ENCODE measurements at places on chromosomes 1 and 21.

DNA sequence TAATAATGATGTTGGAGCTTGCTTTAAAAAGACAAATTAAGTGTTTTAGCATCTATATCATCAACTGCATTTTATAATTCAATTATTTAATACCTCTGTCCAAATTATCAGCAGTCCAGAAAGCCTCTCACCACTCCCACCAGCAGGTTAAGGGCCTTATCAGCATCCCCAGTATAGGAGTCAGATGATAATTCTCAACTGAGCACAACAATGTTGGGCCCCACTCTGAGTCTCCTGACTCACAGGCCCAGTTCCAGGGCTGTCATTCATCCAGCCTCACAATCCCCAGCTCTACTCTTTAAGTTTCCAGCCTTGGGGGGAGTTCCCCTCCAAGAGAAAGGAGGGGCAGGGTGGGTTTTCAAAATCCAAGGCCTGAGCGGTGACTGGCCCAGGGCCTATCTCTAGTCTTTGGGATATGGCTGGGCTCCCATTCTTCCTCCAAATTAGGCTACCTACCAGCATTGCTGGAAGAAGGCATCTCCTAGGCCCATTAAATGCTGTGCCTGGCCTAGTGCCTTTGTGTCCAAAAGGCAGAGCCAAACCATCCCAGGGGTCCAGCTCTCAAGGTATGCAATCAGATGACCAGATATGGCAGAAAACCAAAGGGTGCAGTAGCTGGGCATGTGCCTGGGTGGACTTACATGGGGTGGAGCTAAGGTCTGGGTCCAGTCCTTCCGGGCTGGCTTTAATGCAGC is 134.1 kb downstream of the GLUL start:
- no peak for ATAC-seq

GRCh38 chr1:248914796-248915381 is 8.9 kb downstream of the PGBD2 start:
- ATAC-seq, result no peak

DNA sequence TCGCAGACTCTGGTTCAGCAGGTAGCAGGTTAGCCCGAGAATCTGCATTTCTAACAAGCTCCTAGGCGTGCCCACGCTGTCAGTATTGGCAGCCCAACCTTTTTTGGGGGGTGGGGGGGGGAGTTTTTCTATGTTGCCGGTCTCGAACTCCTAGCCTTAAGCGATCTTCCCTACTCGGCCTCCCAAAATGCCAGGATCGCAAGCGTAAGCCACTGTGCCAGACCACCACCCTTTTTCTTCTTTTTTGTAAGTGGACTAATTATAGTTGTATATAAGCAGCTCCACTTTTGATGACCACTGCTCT is 480 bp upstream of the MIS18A start:
- no peak for ATAC-seq

GRCh38 chr1:208536212-208536611 is 292.0 kb upstream of the PLXNA2 start:
- no peak for ATAC-seq

DNA sequence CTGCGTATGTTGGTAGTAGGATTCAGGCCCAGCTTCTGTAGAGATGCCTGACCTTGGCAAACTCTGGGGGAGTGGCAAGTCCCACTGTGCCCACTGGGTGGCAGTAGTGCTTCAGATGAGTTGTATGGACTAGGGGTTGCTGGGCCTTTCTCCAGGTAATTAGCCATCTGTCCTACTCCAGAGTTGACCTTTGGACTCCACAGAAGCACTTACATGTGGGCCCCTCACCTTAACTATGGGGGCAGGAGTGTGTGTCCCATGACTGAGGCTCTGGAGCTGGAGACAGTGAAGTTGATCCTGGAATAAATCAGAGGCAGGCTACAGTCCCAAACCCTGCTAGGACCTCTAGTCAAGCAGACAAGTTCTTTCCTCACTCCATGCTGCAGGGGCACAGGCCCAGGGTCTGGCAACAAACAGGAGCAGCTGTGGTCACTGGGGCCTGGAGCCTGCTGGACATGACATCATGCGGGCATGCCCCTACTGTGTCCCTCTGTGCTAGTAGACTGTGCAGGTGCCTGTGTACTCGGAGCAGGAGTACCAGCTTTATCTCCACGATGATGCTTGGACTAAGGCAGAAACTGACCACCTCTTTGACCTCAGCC is 4.6 kb downstream of the DMAP1 start:
- ATAC-seq, result peak; percentile 44

DNA sequence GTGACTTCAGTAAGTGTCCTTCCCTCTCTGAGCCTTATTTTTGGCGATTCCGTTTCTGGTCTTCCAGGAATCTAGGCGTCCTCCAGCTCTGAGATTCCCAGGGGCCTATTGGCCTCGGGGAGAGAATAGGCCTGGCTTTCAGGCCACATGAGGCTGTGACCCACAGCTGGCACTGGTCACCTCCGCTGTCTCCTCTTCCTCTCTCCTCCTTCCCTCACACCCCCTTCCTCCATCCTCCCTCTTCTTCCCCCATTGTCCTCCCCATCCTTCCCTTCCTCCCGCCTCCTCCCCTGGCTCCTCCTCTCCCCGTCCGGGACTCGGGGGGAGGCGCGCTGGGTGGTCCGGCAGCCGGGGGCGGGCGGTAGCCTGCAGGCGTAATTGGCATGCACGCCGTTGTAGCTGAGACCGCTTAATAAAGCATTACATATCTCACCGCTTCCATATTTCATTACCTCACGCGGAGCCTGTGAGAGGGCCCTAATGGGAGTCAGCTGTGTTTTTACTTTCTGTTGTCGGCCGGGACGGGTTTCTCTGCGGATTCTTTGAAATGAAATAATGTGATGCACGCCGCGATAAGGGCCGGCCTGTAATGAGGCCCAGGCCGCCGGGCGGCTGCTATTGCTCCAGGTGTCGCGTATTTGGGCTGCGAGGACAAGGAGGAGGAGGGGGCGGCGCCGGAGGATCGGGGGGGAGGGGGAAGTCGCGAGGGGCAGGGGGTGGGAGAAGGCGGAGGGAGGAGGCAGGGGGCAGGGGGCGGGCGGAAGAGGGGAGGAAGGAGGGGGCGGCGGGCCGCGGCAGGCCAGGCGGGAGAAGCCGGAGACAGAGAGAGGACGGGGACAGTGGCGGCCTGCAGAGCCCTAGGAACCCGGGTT is 95.3 kb downstream of the FOXD2 start:
- ATAC-seq, result no peak

GRCh38 chr1:212699625-212700222 is at the start of gene BATF3:
TSS of gene BATF3 (minus strand) at chr1:212699840. CDS start at chr1:212699762, 78 bp downstream.
- ATAC-seq, result peak; percentile 39

DNA sequence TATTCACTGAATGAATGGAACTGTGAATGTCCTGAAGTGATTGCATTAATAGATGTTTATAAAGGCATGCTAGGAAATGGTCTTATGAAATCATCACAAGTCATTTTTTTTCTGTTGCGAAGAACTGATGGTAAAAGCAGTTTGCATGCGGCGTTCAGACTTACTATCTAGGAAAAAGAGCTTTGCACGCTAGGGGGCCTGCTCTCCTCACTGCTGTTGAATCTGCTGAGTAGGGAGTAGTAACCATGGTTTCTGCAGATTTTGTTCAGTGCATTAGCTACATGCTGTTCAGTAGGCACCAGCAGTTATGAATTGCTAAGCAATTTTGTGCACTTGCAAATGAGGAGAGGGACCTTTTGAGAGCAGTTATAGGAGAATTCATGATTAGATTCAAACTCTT is 57.9 kb downstream of the CENPF start:
- ATAC-seq, result no peak

GRCh38 chr1:37989361-37989930 is 376 bp downstream of the SF3A3 start:
- peak; percentile 23 for ATAC-seq

DNA sequence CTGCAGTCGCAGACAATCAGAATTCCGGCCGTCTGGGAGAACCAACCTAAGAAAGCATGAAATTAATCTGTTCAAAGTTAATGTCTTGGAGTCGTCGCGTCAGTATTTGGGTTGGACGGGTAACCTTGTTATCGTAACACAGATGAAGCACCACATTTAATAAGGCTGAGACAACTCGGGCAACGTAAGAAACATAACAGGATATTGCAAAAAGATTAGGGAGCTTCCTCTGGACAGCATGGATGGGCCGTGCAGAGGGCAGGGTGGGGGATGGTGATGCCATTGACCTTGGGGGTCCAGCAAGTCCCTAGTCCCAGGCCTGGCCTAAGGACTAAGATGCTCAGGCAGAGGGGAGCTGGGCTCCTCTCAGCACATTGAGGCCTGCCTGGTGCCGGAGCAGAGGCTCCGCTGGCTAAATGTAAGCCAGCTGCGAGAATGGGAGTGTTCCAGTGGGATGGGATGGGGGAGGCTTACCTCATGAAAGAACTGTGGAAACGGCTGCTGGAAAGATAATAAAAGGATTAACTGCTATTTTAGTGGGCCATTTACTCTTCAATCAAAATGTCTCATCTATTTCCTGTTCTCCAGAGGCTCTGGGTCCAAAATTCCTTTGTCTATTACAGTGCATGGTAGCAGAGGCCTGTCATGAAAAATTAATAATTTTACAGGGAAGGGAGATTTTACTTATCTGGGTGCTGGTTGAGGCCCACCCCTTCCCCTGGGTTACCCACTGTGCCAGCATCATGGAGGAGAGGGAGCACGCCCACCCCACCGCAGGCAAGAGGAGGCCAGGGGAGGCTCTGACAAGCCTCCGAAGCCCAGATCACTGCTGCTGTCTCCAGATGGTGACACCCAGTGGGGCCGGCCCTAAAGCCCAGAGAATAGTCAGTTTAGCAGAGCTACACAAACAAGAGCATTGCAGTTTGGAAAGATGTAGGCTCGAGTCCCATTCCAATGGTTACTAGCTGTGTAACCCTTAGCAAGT is 131.6 kb downstream of the DMRTB1 start:
- no peak for ATAC-seq

- no peak for ATAC-seq
Measured at GRCh38 chr1:154860156-154860870, 9.8 kb downstream of the KCNN3 start.

- ATAC-seq, result peak; percentile 46
Measured at GRCh38 chr1:178725466-178726086, 532 bp downstream of the RALGPS2 start.

- ATAC-seq, result peak; percentile 81
Measured at GRCh38 chr1:39295901-39296300, 91.4 kb downstream of the MACF1 start.

DNA sequence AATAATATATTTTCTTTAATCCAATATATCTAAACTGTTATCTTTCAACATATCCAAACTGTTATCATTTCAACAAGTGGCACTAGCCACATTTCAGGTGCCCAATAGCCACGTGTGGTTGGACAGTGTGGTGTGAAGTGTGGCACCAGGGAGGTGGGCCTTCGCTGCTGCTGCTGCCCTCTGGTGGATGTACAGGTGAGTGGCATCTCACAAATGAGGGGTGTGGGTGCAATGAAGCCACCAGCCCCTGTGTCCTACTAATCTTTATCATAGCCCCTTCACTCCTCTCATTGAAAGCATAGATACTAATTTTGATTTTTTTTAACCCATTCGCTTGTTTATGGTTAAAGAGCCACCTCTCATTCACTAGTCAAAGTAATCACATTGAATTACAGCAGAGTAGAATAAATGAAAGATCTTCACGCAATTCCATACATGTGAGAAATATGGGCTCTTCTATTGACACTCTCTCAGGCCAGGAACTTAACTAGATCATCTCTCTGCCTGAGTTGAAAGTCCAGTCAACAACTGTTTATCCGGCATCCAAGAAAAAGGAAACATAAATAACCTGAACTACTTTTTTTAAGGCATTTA is 499.2 kb downstream of the OMA1 start:
- no peak for ATAC-seq

- peak; percentile 94 for ATAC-seq
Measured at GRCh38 chr1:84103197-84103992, 40.7 kb upstream of the PRKACB start.

GRCh38 chr1:170296642-170297041 is 150.9 kb downstream of the NTMT2 start:
- no peak for ATAC-seq

GRCh38 chr1:83509301-83509781 is 489.6 kb downstream of the TTLL7 start:
- no peak for ATAC-seq

DNA sequence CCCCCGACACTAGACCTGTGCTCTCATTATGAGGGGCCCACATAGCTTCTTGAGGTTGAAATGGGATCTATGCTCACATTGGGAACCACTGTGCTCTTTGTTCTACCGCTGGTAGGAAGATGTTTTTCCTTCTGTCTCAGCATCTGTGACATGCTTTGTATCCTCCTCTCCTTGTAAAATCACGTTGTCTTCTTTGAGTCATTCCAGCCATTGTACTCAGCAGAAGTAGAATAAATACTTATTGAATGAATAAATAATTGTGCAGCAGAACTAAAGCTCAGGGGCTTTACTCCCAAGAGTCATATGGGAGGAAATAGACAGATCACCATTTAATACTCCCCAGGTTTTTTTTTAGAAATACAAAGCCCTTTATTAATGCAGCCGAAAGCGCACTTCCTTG is 66.3 kb upstream of the EDEM3 start:
- no peak for ATAC-seq

GRCh38 chr1:205480349-205480985 is 24.0 kb upstream of the CDK18 start:
- ATAC-seq, result peak; percentile 83

DNA sequence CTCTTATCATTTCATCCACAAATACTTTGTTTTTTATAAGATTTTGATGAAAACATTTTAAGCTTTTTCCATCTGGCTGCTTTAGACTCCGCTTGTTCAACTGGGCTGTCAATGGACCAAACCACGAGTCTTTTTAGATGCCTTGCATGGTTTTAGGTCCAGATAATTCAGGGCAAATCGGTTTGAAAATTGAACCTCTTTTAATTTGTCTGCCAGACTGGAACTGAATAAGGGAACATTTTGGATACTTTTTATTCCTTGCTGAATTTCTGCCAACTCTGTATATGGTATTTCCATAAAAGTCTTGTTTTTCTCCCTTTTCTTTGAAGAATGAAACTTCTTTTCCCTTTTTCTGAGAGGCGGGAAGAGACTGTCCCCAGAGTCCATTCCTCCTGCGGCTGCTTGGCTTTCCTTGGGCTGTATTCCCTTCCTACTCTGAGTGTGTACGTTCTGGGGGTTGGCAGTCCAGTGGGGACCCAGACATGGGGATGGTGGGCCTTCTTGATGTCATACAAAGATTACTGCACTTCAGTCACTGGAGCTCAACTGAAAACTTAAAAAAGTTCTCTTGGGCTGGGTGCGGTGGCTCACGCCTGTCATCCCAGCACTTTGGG is 46.5 kb upstream of the CNN3 start:
- no peak for ATAC-seq

- no peak for ATAC-seq
Measured at GRCh38 chr1:62401034-62401760, 35.7 kb upstream of the USP1 start.

- ATAC-seq, result no peak
Measured at GRCh38 chr1:41724248-41724647, 194.5 kb downstream of the HIVEP3 start.

GRCh38 chr1:84581648-84582047 is 7.4 kb upstream of the CTBS start:
- ATAC-seq, result no peak

- no peak for ATAC-seq
Measured at GRCh38 chr1:87155648-87156047, 173.0 kb upstream of the LMO4 start.

DNA sequence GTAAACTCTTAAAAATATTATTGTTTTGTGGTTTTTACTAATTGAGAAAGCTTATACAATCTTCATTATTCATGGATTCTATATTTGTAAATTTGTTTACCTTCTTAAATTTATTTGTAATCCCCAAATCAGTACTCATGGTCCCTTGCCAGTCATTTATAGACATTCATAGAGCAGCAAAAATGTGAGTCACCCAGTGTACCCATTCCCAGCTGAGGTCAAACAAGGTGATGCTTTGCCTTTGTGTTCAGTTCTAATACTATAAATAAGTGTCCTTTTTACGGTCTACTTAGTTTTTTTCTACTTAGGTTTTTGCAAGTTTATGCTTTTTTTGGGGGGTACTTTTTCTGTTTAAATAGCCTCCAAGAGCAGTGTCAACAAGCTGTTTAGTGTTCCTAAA is 36.1 kb downstream of the SORT1 start:
- no peak for ATAC-seq

All from activated CD4-positive, CD25-positive, alpha-beta regulatory T cell treated with anti-CD3 and anti-CD28 coated beads, Interleukin-2, amount 50 U/mL, for 24 hours (primary cell).